ENCODE measurements at places on chromosomes 4 and X.
A peak's percentile ranks its signal among the peaks of the same experiment; 100 is the strongest.

GRCh38 chr4:123516576-123516975 lies 120.0 kb downstream of the SPRY1 start:
- no peak for DNase-seq

DNA sequence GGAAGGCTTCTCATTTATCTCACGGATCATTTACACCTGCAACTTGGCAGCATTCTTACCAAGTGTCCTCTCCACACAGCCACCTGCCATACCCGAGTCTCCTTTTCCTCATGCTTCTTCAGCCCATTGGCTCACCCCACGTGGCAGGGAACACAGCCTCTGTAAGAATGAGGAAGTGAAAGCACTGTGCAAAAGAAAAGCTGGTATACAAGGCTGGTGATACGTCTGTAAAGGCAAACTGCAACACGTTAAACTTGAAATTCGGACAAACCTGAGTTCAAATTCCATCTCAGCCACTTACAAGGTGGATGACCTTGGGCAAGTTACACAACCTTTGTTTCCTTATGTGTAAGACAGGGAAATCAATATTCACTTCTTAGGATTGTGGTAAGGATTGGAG lies 164.0 kb upstream of the RASGEF1B start:
- peak; percentile 48 for DNase-seq

DNA sequence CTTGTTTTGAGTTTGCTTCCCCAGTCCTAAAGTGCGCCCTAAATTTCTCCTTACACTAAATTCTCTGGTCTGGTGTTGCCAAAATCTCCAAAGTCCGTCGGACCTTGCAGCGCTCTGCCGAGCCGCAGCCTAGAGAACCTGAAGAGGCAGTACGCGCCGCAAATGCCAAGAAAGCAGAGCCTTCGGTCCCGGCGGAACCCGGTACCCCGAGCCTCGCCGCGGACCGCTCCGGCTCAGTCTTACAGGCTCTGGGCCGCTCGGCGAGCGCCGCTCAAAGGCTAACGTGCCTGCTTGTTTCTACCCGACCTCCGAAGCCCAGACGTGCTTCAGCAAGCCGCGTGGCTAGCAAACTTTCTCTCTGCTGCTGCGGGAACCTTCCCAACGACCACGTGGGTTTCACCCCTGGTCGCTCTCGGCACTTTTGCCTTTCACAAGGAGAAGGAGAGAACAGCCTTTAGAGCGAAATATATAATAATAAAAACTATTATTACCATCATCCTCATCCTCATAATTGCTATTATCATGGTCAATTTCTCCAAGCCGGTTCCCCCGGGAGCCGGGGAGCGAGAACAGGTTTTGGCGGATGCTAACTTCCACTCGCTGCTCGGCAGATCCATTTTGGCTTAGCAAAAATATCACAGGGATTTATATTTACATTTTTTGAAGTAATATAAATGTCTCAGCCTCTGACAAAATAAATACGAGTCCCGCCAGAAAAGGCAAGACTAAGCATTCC lies 2.2 kb upstream of the HTR2C start:
- no peak for DNase-seq

GRCh38 chrX:48864210-48864609 lies 28.8 kb upstream of the PCSK1N start:
- no peak for DNase-seq

GRCh38 chr4:80154545-80154933 lies 42.8 kb upstream of the PRDM8 start:
- DNase-seq = no peak

GRCh38 chr4:159770401-159770800 lies 667.5 kb downstream of the RAPGEF2 start:
- no peak for DNase-seq

DNA sequence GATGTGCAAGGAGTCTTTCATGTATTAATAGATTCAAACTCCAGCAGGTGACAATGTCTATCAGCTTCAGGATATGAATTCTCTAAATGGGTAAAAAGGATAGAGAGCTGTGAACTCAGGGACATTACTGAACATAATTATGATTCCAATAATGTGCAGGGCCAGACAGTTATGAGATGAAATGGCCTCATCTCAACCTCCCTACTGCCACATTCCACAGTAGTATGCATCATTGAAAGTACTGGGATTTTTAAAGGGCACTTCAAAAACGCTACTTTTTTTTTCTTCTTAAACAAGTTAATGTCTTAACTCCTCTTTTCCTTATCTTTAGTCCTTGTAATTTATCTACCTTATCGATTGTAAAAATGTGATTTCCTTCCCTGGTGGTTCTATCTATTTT lies 202.0 kb downstream of the APBB2 start:
- no peak for DNase-seq

DNA sequence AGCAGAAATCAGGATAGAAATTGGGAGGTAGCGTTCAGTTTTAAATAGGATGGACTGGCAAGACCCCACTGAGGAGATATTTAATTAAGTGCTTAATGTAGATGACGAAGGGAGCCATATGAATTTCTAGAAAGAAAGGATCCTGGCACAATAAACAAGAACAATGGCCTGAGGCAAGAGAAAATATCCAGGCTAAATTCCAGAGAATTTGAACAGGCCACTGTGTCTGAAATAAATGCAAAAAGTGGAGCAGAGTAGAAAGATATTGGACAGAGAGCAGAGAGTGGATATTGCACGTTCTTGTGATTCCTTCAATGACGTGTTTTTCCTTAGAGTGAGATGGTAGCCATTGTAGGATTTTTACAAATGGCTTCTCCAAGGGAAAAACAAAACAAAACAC lies 1504.8 kb downstream of the C4orf33 start:
- no peak for DNase-seq

- DNase-seq = no peak
Measured at GRCh38 chrX:148813422-148813821, 313.0 kb downstream of the AFF2 start.

Measured in memory B cell (primary cell).